Cardiac muscle cell (in vitro differentiated cells and primary cell): ENCODE measurements at places on chromosomes 12 and 14. TPM values are rescaled to one million over a fixed set of nuclear protein-coding genes. Genes with fewer than 3 reads are reported as not detected.

GRCh38 chr12:56718636-56719035, 6.5 kb downstream of the NACA start:
- DNase-seq = no peak

GRCh38 chr12:106140223-106140986, 1.7 kb upstream of the NUAK1 start:
- no peak for DNase-seq

DNA sequence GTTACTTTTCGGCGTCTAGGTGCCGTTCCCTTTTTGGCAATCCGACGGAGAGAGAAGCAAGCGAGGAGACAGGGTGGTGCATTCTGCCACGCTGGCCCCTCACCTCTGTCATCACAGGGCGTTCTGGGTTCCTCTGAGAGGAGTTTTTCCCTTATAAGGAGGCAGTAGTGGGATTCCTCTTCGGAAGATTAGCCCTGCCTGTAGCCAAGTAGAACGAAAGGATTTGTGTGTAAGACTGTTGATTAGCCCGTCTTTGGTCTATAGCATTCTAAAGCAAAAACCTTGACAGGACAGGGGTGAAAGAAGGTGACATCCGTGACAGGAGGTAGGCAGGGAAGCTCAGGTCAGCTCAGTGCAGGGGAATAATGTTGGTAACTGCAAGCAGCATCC, 9.1 kb upstream of the NEMF start:
- peak; percentile 91 for DNase-seq

GRCh38 chr12:75603475-75603874, 92.1 kb upstream of the KRR1 start:
- DNase-seq = no peak

DNA sequence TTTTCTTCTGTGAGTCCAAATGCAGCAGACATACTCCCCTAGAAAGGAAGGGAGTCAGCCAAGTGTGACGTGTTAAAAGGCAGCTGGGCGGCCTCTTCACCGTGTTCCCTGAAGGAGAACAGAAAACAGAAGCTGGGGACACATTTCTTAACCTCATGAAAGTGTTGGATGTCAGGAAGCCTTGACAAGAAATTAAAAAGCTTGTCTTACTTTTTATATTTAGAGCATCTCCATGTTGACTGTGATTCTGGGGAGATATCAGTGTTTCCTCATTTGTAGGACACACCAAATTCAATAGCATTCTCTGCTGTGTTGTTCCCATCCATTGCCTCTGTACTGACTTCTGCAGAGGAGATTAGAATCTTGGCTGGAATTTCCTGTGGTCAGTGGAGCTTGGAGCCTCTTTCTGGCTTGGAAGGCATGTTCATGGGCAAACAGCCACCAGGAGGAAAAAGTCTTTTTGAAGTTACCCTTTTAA, 93.7 kb downstream of the RMST start:
- peak; percentile 25 for DNase-seq

CBX5 gene
- total RNA-seq = 72.7 and 98.3 TPM in 2 replicates

- peak; percentile 42 for DNase-seq
Measured at GRCh38 chr12:104136577-104136976, 1.4 kb downstream of the NFYB start.

GRCh38 chr14:58292187-58292586, 6.2 kb upstream of the ARID4A start:
- DNase-seq = no peak

DNA sequence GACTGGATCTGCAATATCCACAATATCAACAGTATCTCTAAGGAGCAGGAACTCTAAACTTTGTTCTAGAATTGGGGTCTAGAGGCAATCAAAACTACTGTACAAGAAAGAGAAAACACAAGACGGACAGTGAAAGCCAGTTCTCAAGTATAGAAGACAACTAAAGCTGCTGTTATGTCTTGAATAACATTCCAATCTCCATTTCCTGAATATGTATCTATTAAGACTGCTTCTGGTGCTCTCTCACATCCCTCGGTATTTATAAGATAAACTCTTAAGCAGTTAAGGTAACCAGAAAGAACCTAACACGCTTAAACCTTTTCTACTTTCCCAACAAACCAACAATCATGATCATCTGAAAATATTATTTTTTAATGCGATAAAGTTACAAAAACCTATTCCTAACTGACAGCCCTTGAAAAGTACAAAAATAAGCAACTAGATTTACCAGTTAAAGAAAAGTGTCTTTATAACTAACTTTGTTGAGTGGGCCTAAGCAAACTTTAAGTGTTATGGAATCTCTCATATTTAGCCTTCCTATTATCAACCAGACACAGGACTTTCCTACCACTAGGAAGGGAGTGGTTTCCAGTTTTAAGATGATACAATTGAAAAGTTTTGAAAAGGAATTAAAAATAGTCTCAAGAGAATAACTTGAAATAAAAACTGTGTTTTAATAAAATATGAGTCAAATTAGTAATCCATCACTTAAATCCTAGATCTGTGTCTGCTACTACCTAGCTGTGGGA, 30.7 kb downstream of the NUMB start:
- no peak for DNase-seq

- peak; percentile 16 for DNase-seq
Measured at GRCh38 chr14:61187196-61187905, 93.8 kb downstream of the TMEM30B start.

DNA sequence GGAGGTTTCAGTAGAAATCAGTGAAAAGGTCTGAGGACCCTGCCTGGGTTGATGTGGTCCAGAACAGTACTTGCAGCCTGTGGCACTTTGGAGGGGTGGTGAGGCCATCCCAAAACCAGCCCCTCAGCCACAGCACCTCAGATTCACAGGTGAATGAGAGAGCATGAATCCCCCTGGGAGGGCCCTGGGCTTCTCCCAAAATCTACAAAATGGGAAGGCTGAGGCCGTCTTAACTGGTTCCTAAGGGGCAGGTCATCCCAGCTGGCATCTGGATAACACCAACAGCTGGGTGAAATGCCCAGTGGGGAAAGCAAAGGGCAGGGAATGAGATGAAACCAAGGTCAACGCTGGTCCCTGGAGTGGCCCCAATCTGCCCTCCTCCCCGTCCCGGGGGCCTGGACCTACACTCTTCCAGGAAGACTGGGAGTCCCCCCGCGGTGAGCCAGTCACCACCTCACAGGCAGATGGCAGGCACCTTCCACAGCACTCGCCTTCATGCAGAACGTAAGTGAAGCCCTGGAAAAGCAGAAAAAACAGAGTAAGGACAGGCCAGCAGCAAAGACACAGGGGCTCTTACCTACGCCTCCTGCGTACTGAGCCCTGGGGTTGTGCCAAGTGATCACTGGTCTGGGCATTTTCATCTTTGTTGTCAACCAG, 26.3 kb upstream of the ANO2 start:
- no peak for DNase-seq

- DNase-seq = peak; percentile 4
Measured at GRCh38 chr12:78864870-78865463, 393 bp downstream of the SYT1 start.

DNA sequence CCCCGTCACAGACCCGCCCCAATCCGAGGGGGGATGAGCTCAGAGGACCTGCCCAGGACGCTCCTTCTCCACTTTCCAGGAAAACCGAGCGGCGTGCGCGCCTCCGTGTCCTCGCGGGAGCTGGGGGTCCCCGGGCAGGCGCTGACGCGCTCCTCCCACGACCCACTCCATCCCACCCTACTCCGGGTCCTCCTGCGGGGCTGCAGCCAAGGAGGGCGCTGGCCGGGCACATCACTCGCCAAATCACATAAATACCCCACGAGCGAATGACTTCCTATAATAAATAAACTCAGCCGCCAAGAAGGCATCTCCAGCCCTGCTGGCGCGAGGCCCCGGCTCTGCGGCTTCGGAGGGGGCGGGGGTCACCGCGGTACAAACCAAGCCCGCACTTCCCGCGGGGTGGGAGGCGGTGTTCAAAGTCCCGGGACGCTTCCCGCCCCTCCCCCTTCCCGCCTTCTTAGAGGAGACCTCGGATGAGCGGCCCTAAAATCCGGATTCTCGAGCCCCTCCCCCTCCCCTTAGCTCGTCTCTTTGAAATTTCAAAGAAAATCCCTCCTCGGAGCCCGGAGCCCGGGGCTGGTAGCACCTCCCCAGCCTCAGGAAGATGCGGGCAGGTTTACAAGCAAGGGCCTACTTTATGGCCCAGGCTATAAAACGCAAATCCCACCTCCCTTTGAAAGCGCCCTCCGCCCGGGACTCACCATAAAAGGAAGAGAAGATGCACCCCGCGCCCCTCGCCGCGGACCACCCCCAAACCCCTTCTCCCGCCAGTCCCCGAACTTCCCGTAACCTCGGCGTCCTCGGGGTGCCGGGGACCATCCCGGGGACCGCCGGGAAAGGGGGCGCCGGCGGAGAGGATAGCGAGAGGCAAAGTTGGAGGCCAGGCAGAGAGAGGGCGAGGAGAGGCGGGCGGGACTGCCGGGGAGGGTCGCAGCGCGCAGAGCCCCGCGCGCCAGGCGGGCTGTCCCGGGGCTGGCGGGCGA, 712 bp upstream of the FZD10 start:
- peak; percentile 26 for DNase-seq

GRCh38 chr14:33282331-33283230, 343.9 kb downstream of the NPAS3 start:
- DNase-seq = no peak

DNA sequence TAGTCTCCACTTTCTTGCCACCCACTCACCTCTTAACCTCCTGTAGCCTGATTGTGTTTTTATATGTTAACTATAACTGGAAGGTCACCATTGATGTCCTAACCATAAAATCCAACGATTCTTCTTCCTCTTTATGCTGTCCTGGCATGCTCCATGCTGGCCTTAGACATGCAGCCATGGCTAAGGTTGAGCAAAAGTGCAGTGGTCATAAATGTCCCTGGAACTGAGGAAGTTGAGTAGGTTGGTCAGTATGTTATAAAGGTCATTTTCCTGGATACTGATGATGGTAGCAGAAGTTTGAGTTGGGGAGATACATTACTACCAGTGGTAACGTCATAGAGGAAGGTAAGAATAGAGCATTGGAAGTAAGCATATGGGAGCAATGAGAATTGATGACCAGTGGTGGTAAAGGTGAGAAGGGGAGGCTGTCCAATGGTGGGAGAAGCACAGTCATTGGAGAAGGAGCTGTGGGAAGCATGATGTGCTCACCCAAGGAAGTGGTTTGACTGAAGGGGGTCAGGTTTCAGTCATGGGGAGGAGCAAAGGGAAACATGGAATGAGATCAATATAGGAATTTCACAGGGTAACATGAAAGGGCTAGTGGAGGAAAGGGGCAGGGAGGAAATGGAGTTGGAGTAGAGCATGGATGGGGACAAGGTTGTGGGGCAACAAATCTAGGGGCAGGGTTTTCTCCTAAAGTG, 240.8 kb downstream of the DACT1 start:
- no peak for DNase-seq

- no peak for DNase-seq
Measured at GRCh38 chr12:116199160-116199706, 78.3 kb downstream of the MED13L start.

DNA sequence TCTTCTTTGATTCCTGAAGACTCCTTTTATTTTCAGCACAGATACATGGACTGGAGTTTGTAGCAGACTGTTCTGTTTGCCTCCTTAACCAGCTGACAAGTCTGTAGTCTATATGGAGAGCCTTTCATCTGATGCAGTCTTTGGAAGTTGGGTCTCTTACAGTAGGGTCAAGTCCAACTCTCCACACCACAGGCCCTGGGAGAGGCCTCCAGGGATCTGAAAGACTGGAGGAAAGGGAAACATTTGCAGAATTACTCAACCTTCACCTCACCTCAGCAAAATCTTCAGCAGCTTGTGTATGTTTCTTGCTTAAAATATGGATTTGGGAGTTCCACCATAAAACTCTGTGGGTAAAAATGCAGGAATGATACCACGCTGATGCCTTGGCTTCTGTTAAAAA, 188.4 kb downstream of the MSRB3 start:
- no peak for DNase-seq

- DNase-seq = no peak
Measured at GRCh38 chr12:61137677-61138414, 1122.4 kb upstream of the USP15 start.

GRCh38 chr12:94634717-94635116, 15.6 kb downstream of the TMCC3 start:
- DNase-seq = no peak

DLGAP5 gene
- 3.4 and 37.4 TPM in 2 replicates for total RNA-seq

DNA sequence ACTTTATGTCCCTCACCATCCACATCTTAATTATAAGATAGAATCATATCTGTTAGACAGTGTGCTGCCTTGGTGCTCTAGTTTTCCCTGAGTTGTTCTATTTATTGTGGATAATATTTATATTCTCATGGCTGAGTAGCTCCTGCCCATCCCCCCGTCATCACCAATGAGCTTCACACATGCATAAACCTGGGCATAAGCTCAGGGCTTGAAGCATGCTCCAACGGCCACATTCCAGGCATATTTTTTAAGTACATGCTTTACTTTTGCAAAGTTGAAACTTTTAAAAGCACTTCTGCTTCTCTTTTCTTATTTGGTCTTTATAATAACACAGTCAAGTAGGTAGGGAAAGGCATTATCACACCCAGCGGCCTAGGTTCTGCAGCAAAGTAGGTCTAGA, 3.4 kb upstream of the FBXO34 start:
- peak; percentile 21 for DNase-seq

DNA sequence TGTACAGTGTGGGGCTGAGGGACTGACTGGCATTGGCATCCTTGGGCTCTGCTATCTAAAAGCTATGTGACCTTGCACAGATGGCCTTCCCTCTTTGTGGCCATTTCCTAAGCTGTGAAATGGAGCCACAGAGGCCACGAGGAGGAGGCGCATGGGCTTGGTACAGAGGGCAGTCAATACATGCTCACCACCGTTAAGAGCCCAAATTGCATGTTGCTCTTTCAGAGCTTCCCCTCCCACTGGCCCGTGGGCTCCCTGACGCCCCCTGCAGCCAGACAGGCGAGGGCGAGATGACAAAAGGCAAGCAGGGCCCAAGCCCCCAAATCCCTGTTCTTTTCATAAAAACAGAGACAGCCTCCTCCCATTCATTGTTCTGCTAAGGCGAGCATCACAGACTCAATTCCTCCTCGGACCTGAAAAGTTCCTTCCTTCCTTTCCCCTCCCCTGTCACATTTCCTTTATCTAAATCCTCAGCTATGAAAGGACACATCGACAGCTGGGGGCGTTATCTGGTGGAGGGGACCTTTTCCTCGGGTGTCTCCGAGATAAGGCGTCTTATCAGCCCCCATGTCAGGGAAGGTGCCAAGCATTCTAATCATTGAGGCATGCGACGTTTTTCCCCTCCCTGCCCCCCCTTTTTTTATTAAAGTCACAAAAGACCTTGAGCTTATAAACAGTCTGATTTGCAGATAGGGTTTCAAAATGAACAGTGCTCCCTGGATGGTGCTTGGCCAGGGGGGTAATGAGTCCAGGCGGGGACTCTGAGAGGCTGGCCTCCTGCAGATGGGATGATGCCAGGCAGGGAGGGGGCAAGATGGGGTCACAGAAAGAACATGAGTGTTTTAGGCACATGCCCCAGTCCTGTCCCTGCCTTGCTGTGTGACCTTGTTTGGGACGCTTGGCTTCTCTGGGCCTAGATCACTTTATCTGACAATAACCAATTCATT, 26.4 kb downstream of the FAM222A start:
- no peak for DNase-seq

- DNase-seq = no peak
Measured at GRCh38 chr12:228846-229200, 14.9 kb upstream of the SLC6A12 start.

- no peak for DNase-seq
Measured at GRCh38 chr14:64680013-64680713, 24.1 kb upstream of the PLEKHG3 start.

SERPINA4 gene
- not detected in 2 replicates for total RNA-seq

- DNase-seq = no peak
Measured at GRCh38 chr14:77543637-77544334, 45.2 kb upstream of the ISM2 start.

- DNase-seq = no peak
Measured at GRCh38 chr12:68378872-68379606, 46.9 kb upstream of the MDM1 start.

GRCh38 chr14:77123381-77124325, 17.9 kb downstream of the ZDHHC22 start:
- no peak for DNase-seq

AKAP3 gene
- 13.2 and 20.8 TPM in 2 replicates for total RNA-seq
